Stimulated activated CD8-positive, alpha-beta memory T cell treated with anti-CD3 and anti-CD28 coated beads, Interleukin-12 subunit alpha, Interleukin-12 subunit beta, amount 100 ng/mL, for 1 hour (primary cell): ENCODE measurements at places on chromosomes 5 and 9.

DNA sequence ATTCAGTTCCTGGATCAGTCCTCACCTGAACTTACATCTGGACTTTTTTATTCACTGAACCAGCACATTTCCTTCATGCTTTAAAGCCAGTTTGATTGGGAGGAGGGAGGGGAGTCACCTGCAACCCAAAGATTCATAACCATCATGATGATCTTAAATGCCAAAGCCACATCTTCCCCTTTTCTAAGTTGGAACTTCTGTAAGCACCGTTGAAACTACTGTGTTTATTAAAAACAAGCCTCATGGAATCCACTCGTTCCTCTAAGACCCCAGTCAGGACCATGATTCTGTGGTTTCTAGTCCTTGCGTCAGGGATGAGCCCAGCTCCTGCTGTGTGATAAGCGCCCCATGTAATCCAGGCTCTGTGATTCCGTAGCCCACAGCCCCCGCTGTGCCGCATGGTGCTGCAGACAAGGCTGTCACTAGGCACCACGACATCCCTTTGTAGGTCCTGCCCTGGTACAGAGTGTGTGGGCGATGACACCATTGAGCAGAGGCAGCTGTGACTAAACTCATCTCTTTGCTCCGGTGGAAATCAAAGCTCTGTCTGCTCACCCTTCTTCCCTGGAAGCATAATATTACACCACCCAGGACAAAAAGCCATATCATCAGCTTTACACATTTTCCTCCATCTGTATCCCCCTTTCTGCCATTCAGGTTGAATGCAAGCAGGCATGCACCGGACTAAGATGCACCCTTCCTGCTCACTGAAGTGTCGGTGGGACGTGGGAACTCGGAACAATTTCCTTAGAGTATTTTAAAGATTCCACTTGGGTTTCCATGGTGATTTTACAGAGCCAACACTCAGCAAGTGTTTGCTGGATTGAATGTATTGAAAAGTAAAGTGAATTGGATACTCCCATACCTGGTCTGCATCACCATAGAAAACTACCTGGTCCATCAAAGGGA, 132.0 kb upstream of the FSTL4 start:
- DNase-seq = no peak

DNA sequence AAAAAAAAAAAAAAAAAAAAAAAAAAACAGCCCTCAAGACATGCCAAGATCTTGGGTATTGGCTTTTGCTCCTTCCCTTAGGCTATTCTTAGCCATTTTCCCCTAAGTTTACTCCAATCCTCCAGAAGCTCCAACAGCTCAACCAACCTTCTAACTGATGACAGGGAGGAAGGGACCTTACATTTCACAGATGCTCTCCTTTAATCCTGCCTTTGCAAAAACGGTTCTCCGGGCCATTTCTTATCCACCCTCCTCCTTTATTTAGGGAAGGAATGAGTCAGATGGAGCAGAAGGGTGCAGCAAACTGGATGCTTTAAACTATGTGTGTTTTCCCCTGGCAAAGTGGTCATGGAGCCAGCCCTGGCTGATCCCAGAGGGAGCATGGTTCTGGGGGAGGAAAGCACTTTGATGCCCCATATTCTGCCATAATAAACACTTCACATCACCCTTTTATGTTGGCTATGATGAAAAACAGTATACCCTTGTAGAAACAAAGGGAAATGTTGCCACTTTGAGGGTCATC, 369.4 kb upstream of the DMAC1 start:
- DNase-seq = no peak

- no peak for DNase-seq
Observed at GRCh38 chr9:34206561-34206960, 27.7 kb downstream of the UBAP1 start.

GRCh38 chr5:127440831-127441230, 76.6 kb upstream of the PRRC1 start:
- DNase-seq = no peak

- no peak for DNase-seq
Observed at GRCh38 chr9:133862585-133863256, 124.6 kb upstream of the SARDH start.

DNA sequence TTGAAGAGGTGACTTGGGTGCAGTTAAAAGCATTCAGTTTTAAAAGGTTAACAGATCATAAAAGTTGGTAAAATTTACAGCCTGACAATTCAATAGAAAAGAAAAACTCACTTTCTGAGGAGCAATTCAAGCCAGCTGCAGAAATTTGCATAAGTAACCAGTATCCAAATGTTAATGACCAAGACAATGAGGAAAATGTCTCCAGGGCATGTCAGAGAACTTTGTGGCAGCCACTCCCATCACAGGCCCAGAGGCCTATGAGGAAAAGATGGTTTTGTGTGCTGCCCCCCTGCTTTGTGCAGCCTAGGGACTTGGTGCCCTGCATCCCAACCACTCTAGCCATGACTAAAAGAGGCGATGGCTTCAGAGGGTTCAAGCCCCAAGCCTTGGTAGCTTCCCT, 1406.5 kb upstream of the ACO1 start:
- DNase-seq = no peak

DNA sequence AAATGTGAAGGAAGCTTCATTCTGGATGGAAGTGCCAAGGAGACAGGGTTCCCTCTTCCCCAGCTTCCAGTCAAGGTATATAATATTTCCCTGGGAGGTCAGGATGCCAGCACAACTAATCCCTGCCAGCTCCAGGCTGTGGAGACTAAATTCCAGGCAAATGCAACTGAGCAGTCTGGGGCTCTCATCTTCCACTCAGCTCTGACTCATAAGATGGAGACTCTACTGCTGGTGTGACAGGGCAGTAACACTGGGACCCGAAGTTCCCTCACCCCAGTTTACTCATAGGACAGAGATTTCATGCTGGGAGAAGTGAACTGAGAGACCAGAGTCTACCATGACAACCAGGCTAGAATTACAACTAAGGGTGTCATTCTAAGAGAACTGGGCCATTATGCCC, 235.4 kb downstream of the FSTL4 start:
- DNase-seq = no peak

GRCh38 chr5:24547132-24547531, 97.6 kb downstream of the CDH10 start:
- DNase-seq = no peak

DNA sequence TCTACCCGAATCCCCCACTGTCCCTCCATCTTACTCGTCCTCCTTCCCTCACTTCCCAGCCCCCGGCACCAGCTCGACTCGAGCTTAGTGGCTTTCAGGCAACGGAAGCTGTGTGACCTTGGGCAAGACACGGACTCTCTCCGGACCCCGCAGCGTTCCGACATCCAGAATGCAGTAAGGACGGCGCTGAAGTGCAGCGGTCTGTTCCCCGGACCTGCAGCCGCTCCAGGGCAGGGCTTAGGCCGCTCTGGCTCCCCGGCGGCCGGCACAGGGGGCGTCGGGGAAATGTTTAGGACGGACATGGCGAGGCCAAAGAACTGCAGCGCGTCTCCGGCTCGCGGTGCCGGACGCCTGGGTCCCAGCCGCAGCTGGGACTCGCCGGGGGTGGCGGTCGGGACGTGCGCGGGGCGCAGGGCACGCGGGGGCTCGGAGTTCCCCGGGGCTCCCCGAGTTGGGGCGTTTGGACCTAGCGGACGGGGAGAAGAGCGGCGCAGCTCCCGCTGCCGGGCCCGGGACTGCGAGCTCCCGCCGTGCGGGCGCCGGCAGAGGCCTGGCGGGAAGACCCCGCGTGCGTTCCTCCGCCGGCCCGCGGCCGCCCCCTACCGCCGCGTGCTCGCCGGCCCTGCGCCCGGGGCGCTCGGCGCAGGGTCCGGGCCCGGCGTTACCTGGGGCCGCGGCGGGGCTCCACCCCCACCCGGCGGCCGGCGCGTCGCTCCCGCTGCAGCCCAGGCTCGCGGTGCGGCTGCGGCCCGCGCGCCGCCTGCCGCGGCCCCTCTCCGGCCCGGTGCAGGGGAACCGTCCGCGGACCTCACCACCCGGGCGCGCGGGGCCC, 5.6 kb upstream of the RNF44 start:
- DNase-seq = no peak

DNA sequence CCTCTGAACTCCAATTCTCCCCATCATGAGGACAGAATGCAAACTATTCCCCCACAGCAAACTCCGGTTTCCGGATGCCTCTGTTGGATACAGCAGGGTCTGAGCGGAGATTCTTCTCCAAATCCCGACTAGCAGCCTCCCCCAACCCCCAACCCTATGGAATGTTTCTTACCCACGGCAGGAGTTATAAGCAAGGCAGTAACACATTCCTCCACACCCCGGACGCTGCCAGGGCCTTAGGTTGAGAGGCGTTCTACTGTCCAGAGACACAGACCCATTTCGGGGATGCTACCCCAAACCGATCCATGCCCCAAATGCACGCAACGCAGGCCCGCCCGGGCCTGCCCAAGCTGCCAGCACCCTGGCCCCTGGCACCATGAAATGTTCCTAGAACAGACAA, 85.6 kb upstream of the LMX1B start:
- DNase-seq = no peak

DNA sequence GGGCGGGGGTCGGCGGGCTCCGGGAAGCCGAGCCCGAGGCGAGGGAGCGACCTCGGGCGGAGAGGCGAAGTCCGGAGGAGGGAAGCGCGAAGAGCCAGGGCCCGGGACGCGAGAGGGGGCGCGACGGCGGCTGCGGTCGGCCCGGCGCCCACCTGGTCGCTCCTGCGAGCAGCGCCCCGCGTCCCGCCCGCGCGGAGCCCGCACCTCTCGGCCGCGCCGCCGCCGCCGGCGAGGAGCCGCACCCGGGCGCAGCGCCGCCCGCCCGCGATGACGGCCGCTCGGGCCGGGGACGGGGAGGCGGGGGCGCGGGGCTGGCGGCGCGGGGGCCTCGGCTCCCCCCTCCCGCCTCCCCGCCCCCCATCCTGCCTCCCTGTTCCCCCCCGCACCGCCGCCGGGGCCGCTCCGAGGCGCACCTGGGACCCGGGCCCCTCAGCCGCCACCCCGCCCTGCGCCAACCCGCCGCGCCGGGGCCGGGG, 2.6 kb downstream of the NR5A1 start:
- DNase-seq = no peak
